ENCODE measurements at places on chromosomes 4 and X.

- DNase-seq: no peak
Observed at GRCh38 chrX:105098812-105099211, 121.7 kb downstream of the TEX13A start.

- no peak for DNase-seq
Observed at GRCh38 chrX:130793975-130794374, 109.0 kb downstream of the ENOX2 start.

- DNase-seq: no peak
Observed at GRCh38 chrX:116236666-116237065, 66.1 kb downstream of the AGTR2 start.

- DNase-seq: no peak
Observed at GRCh38 chr4:16687845-16688244, 210.6 kb downstream of the LDB2 start.

GRCh38 chrX:1283093-1283492, 14.5 kb downstream of the CSF2RA start:
- DNase-seq: no peak

DNA sequence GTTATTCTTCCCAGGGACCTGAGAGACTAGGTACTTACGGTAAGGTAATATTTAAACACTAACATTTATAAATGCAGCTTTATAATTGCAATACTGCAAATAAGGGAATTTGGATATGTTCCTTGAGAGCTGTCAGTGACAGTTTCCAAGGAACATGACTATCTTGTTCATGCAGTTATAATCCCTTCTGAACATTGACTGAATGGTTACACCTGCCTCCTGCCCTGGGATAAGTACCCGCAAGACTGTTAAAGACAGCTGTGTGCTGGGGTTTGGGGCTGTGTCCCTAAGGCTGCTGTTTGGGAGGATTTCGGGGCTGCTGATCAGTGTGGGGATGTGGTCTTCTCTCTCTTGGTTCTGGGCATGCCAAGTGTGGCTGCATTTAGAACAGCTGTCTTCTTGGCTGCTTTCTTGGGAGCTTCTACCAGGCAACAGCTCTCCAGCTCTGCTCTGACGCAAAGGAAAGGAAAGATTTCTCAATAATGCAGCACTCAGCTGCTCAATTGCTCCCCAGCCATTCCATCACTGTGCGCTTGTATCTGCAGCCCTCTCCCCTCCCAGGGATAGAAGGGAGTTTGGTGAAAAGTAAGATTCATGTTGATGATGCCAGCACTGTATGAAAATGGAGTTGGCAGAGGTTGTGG, 298.8 kb upstream of the TAPT1 start:
- no peak for DNase-seq

DNA sequence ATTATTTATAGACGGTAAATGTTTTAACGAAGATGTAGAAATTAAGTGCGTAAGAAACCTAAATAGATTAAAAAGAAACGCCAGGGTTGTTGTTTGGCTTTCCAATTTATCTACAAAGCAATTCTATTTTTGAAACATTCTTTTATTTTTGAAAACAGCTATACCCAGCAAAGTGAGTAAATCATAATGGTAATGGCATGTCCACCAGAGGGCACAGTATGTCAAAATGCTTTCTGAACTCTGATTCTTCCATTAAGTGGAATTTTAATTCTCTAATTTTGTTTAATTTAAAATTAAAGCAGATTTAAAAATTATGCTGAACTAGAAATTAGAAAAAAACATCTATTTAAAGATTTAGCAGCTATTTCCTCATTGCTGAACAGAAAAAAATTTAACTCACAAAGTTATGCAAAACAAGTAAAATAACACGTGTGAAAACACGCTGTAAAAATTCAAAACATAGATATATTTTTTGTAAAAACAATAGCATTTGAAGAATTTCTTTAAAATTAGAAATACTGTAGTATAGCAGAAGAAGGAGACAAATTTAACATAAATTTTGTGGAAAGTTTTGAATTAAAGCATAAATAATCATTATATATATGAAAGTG, 26.5 kb downstream of the RASSF6 start:
- DNase-seq: peak; percentile 36

DNA sequence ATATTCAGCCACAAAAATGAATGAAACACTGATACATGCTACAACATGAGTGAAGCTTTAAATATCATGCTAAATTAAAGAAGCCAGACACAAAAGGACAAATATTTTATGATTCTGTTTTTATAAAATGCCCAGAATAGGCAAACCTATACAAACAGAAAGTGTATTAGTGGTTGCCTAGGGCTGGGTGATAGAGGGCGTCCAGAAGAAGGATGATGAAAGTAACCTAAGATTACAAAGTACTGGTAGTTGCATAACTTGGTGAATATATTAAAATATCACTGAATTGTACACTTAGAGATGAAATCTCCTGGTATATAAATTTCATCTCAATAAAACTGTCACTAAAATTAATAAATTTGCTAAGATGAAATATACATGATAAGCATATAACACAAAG, 67.5 kb downstream of the FBXW7 start:
- no peak for DNase-seq

- DNase-seq: no peak
Observed at GRCh38 chrX:85017721-85018120, 14.0 kb downstream of the APOOL start.

- DNase-seq: no peak
Observed at GRCh38 chr4:152190907-152191306, 345.0 kb downstream of the FBXW7 start.

GRCh38 chr4:140612357-140612756, 43.6 kb upstream of the UCP1 start:
- DNase-seq: no peak

DNA sequence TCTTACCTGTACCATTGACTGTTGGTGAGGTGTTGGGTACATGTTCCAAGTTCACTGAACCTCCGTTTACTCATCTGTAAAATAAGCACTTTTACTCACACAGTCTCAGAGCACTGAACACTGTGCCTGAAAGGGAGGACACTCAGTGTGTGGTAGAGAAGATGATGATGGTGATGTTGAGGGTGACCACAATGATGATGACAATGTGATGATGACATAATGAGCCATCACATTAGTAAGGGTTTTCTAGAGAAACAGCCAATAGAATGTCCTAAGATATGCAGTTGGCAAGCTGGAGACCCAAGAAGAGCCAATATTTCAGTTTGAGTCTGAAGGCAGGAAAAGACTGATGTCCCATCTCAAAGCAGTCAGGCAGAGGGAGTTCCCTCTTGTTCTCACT, 315.4 kb upstream of the IGFBP7 start:
- DNase-seq: no peak

GRCh38 chr4:118833192-118833820, 2.6 kb downstream of the SEC24D start:
- DNase-seq: no peak

- no peak for DNase-seq
Observed at GRCh38 chrX:153395613-153396319, 5.4 kb downstream of the PNMA6E start.

DNA sequence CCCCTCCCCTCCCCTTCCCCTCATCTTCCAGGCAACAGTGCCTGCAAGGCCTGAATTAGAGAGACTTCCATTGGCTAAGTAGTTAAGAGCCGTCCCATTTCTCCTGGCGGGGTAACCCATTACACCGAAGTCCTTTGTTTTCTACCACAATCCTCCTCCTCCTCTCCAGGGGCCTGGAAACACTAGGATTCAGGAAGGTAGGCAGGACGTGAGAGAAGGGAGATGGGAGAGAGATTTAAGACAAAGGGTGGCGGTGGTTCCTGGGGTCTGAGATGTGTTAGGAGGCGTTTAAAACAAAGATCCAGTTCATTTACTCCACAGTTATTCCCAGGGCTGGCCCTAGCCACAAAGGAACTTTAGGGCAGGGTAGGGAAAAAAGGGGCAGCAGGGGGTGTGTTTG, 28.0 kb downstream of the NYX start:
- DNase-seq: no peak

GRCh38 chr4:5711479-5712184, 631 bp downstream of the EVC start:
- DNase-seq: no peak

- DNase-seq: no peak
Observed at GRCh38 chr4:169238445-169238844, 32.3 kb downstream of the SH3RF1 start.

GRCh38 chr4:103374306-103374705, 176.2 kb upstream of the CENPE start:
- DNase-seq: no peak

DNA sequence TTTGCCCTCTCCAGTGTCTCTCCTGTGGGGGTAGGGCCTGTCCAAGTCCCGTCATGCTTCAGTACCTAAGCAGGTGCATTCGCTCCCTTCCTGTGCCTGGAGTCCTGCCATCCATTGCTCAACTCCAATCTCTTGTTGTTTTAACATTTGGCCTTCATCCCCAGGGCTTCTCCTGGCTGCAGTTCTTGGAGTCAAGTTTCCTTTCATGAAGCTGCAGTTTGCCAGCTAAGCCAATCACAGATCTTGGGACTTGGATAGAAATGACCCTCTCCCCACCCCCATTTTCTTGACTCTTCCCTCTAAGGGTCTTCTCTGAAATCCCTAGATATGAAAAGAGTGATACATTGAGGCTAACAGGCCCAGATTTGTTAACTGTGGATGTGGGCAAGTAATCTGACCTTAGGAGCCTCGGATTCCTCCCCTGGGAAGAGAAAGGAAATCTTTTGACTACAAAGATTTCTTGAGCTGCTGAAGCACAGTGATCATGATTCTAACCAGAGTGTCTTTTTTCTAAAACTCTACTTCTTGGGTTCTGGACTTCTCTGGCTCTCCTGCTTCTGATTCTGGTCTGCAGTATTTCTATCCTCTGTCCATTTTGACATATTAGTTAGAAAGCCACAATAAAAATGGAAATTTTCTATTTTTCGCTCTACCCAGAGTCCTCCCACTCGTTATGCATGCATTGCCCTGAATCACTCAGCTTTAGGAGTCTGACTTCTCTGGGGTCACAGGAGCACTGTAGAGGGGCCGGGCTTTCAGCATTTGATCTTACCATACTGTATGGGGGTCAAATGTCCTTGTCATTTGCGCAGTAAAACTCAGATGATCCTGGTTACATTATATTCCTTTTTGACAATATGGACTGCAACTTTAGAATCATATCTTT, 61.0 kb downstream of the CHRNA9 start:
- DNase-seq: no peak

GRCh38 chr4:168019019-168019651, 73.2 kb upstream of the ANXA10 start:
- DNase-seq: no peak

GRCh38 chr4:156693557-156693956, 278.0 kb downstream of the PDGFC start:
- DNase-seq: no peak

DNA sequence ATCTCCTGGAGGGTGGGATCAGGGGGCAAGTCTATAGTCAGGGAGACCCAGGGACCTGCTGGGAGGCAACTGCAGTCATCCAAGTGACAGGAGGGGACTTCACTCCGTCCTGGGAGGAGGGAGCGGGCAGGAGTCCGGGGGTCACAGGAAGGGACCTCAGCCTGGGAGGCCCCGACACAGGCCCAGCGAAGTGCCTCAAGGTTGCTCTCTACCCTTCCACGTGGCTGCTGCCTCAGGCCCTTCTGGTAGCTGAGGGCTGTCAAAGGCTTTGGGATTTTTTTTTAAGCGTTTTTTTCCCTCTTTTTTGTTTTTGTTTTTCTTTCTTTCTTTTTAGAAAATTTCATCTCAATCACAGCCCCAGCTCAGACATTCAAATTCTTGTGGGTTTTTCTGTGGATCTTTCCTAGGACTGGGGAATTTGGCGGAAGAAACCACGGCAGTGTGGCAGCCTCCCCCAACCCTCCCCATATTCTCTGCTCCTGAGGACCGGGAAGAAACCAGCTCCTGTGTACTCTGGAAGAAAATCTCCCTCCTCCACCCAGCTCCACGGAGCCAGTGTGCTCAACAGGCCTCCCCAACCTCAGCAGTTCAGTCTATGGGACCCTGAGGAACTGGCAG, 1.4 kb upstream of the HAUS7 start:
- no peak for DNase-seq

- no peak for DNase-seq
Observed at GRCh38 chr4:99832321-99832720, 15.7 kb downstream of the DAPP1 start.

GRCh38 chrX:9368262-9368661, 96.6 kb upstream of the TBL1X start:
- no peak for DNase-seq

- DNase-seq: no peak
Observed at GRCh38 chrX:13064599-13065143, 20.3 kb upstream of the FAM9C start.

DNA sequence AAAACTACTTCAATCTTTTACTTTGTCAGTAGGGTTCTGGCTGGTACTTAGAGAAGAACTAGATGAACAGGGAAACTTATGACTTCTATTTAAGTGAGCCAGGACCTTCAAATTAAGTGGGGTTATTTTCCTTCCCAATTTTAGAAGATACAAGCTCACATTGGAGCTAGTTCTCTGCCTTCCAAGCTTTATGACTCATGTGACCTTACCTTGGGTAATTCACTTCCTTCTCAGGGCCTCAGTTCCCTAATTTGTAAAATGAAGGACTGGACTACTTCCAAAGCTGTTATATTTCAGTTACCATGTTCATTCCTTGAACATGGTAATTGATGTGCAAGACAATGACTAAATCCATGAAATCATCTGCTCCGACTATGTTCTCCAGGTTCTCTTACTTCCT, 32.0 kb upstream of the DCX start:
- DNase-seq: no peak

- DNase-seq: no peak
Observed at GRCh38 chrX:39613482-39613995, 484.2 kb downstream of the BCOR start.

GRCh38 chr4:33924811-33925210, 2319.5 kb downstream of the ARAP2 start:
- DNase-seq: no peak

GRCh38 chr4:100841911-100842310, 324.1 kb upstream of the EMCN start:
- DNase-seq: no peak

DNA sequence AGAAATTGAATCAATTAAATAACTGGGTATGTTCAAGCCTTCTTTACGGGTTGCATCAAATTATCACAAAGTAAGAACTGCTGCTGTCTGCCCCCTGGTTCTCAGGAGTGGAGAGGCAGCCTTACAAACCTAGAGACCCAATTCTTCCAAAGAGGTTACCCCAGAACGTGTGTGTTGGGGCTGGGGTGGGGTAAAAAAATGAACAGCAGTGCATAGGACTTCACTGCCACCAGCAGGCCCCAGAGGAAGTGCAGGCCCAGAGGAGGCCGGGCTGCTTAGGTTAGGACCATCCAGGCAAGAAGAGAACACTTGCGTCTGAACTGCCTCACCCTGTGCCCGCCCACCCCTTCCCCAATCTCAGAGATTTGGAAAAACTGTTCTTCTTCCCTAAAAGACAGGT, 1.5 kb upstream of the NWD2 start:
- no peak for DNase-seq

- DNase-seq: no peak
Observed at GRCh38 chr4:10007793-10008608, 13.3 kb downstream of the SLC2A9 start.

DNA sequence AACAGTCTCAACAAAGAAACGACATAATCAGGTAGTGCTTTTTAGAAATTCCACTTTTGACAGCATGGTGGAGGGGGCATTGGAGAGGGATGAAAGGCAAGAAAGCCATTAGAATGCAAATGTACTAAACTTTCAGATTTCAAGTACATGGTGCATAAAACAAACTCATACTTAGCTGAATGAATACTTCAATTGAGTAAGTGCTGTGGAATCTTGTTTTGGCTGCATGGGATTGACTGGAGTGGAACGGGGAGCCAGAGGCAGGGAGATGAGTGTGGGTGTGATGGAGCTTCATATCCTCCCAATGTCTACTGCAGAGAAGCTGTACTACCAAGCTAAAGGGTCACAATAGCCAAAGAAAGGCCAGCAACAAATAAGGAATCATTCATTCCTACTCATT, 52.4 kb downstream of the USP46 start:
- no peak for DNase-seq

- DNase-seq: no peak
Observed at GRCh38 chr4:180832073-180832472, 1411.1 kb upstream of the TENM3 start.
